ENCODE measurements at places on chromosomes 3 and 15.
A peak's percentile ranks its signal among the peaks of the same experiment; 100 is the strongest.

DNA sequence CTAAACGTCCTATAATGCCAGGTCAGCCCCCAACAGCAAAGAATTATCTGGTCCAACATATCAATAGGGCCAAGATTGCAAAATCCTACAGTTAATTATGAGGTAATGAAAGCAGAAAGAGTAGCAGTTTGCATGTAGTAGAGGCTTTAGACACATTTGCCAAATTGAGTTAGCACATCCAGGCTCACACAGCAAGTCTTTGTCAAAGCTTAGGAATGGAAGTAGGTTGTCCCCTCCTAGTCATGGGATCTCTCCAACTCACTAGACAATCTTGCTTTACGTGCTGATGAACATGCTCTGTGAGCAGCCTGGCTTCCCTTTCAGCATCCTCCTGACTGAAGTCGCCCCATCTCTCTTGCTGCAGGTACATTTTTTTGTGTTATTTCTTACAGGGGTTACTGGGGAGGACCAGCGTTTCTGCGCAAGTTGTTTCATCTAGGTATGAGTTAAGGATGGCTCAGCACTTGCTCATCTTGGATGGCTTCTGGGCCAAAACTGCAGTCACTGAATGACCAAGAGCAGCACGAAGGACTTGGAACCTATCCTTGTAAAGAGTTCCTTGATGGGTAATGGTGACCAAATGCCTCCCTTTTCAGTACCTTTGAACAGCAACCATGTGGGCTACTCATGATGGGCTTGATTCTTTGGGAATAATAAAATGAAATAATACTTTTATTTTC lies 55.9 kb downstream of the SQOR start:
- DNase-seq: no peak

GRCh38 chr15:77483425-77484140 lies 62.9 kb downstream of the HMG20A start:
- no peak for DNase-seq

- no peak for DNase-seq
These were observed 96.6 kb upstream of the AGTR1 start for GRCh38 chr3:148600902-148601765.

GRCh38 chr15:71364117-71364584 lies 248.9 kb downstream of the THSD4 start:
- DNase-seq: no peak

- DNase-seq: no peak
These were observed 7.3 kb downstream of the ZNF106 start for GRCh38 chr15:42483677-42484076.

DNA sequence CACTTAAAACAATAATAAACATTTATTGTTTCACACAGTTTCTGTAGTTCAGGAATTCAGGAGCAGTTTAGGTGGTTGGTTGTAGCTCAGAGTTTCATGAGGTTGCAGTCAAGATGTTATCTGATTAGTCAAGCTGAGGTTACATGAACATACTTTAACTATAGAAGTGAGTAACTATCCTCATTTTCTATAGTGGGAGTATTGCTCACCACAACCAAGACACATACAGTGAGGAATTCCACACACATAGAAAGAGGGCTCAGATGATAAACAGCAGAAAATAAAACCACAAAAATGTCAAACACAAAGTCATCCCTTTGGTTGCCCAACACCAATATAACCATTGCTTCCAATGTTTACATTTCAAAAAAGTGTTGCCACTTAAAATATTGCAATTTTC lies 13.6 kb downstream of the SCN11A start:
- no peak for DNase-seq

- DNase-seq: no peak
These were observed 165.1 kb downstream of the APBA2 start for GRCh38 chr15:29050870-29051269.

GRCh38 chr3:152621967-152622810 lies 212.7 kb upstream of the P2RY1 start:
- no peak for DNase-seq

DNA sequence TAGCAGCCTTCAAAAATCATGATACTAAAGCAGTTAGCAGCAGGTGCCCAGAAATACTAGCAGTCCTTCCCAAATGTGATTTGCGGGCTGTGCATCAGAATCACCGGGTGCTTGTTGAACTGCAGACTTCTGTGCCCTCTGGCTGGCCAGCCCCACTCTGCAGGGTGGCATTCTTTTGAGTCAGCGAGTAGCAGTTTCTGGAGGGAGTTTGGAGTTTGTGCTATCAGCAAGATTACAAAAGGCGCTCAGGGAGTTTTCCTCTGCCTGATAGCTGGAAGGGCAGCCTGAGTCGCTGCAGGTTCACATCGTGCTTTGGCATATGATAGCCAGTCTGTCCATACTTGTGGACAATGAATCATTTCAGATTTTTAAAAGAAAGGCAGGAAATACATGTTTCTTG lies 57.6 kb downstream of the CLDN11 start:
- no peak for DNase-seq

GRCh38 chr15:50229336-50229735 lies 36.2 kb downstream of the HDC start:
- no peak for DNase-seq

- no peak for DNase-seq
These were observed 26.8 kb upstream of the CHRM5 start for GRCh38 chr15:33941279-33942063.

DNA sequence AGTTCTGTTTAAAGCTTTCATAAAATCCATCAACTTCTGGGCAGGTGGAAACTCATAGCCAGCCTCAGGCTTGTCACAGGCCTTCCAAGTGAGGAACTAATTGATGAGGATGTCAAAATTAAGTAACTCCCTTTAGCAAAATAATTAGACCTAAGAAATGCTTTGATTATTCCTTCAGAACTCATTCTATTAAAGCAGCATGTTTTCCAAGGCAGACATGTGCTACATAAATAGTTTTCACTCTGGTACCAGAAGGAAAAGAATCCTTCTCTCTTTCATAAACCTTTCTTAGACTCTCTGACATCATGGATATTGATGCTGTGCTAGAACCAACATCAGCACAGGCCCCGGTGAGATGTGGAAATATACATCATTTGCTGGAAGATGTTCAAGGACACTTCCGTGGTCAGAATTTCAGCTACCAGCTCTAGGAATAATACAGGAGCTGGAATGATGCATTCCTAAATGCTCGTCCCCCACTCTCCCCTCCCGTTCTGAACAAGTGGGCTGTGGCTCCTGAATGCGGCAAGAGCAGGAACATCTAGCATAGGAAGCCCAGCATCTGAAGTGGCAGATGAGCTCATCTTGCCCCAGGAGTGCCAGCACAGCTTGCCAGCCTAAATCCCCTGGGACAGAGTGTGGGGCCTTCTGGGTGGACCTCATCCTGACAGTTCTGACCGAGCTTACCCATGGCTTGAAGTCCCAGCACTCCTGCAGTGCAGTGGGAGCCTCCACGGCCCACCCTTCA lies 82.4 kb downstream of the WWTR1 start:
- DNase-seq: no peak

- DNase-seq: no peak
These were observed 10.6 kb downstream of the MAPKAPK3 start for GRCh38 chr3:50627407-50628051.

GRCh38 chr3:146093896-146094295 lies 67.1 kb downstream of the PLOD2 start:
- no peak for DNase-seq

DNA sequence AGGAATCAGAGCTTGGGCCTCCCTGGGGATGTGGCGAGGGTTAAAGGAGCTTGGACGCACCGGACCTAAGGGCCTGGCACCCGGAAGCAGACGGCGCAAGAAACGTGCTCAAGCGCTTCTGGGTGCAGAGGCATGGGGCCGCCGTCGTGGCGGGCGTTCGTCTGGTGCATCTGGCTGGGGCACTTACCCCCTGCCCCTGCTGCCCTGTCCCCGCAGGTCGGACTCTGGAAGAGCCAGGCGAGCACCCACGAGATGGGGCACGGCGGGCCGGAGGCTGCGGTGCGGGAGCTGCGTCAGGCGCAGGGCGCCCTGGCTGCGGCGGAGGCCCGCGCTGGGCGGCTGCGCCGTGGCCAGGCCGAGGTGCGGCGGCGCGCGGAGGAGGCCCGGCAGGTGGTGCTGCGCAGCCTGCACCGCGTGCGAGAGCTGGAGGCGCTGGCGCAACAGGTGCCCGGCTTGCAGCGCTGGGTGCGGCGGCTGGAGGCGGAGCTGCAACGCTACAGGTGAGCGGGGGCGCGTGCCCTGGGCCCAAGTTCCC lies 2.5 kb downstream of the EFCC1 start:
- peak; percentile 70 for DNase-seq

GRCh38 chr3:24388159-24388558 lies 106.5 kb downstream of the THRB start:
- DNase-seq: no peak

GRCh38 chr3:155184011-155184410 lies 103.9 kb downstream of the MME start:
- DNase-seq: no peak

- no peak for DNase-seq
These were observed 4.5 kb upstream of the LSAMP start for GRCh38 chr3:116449546-116450350.

DNA sequence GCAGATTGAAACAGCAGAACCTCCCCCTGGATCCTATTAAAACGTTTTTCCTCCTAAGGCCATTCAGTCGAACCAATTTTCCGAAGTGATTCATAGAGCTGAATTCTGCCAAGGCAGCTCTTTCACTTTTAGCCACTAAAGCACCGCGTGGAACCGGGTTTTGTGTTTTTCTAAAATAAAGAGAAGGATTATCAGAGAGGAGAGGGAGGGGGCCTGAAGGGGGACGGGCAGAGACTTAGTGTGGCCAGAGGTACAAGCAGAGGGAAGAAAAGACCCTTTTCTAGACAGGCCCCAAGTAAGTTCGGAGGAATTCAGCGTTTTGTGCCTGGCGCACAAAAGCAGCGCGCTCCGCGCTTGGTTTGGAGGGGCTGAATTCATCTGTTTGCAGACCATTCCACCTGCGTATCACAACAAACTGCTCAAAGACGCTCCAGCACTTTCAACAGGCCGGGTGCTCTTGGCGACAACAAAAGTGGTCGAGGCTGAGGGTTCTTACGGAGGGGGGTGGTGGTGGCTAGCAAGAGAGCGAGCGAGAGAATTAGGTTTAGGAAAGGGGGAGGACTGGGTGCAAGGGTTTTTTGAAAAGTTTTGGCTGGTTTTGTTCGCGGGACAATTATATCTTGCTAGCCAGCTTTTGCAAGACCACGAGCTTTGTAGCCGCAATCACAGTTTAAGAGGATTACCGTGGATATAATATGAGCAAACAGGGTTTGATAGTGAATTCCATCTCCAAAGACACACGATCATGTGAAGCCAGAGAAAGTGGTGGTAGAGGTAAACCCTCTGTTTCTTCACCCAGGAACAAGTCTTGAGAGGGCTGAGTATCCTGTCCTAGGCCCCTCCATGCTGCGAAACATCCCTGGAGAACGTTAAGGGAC lies 1.2 kb upstream of the FEZF2 start:
- DNase-seq: no peak

- no peak for DNase-seq
These were observed 57.5 kb upstream of the NANOGP8 start for GRCh38 chr15:35142578-35142977.

- DNase-seq: no peak
These were observed 3.7 kb downstream of the EPHB1 start for GRCh38 chr3:134798681-134799311.

- no peak for DNase-seq
These were observed 177.0 kb downstream of the MAGI1 start for GRCh38 chr3:65861718-65862117.

- DNase-seq: no peak
These were observed 14.2 kb downstream of the CFAP91 start for GRCh38 chr3:119716998-119717397.

GRCh38 chr3:195365371-195365770 lies 77.4 kb downstream of the ACAP2 start:
- no peak for DNase-seq

DNA sequence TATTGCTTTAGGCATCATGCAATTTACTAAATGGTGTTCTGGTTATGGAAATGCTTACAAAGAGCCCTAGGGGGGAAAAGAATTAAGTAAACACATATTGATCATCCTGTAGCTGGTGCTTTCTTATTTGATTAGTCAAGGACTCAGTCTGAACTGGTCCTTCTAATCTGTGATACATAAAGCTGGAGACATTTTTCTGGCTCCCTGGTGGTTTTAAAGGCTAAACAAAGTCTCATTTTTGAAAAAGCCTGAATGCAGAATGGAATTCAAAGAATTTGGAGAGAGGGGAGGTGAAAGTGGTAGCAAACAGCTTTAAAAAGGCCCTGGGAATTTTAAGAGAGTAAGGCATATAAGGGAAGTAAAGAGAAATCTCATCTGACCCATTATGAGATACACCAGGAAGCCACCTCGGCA lies 149.7 kb downstream of the RBMS3 start:
- DNase-seq: no peak

DNA sequence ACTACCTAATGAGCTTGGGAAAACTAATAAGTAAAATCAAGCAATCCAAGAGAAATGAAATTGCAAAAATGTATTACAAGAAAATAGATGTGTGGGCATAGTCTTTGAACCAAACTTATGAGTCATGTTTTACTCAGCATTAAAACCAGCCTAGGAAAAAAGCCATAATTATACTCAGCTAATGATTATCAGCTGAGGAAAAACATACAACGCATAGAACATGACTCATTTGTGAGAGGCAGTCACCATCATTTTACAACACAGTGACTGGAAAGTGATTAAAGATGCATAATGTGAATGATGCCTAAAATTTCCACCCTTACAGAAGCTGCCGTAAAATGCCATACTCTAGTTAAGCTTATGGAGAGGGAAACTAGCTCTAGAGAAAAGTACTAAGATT lies 238.0 kb upstream of the EOMES start:
- DNase-seq: no peak

GRCh38 chr3:191314109-191314728 lies 15.0 kb upstream of the CCDC50 start:
- DNase-seq: no peak

DNA sequence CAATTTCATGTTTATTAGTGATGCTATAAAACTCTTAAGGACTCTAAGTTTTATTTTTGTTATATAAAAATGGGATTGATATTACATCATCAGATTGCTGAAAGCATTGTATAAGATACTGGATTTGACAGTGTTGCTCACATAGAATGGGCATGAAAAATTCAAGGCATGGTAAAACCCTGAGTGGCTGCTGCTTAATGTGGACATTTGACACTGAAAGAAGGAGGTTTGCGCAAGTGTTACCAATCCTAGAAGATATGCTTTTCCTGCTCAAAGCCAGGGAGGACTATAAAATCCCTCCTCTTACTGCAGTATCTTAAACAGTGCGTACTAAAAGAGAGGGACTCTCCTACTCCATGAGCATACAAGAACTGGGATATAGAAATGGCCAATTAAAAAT lies 65.8 kb upstream of the PTX3 start:
- no peak for DNase-seq

All from activated T-cell treated with anti-CD3 and anti-CD28 coated beads, Interleukin-2, amount 50 U/mL, for 1 hour (primary cell).